ENCODE measurements at places on chromosomes 4 and X.

DNA sequence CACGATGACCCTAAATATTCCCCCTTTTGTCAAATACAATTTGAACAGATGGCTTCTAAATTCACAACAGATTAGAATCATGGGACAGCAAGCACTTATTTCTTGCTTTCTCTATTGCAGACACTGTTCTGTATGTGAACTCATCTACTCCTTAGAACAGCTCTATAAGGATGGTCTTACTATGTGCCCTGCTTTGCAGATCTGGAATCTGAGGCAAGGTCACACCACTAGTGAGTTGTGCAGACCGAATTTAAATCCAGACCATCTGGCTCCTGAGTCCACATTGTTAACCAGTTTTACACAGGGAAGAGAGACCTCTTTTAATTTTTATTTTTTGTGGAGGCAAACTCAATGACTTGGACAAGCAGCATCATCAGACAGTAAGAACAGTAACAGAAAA, 50.2 kb downstream of the GPRIN3 start:
- no peak for DNase-seq

GRCh38 chr4:178966644-178967043, 1524.4 kb upstream of the AGA start:
- DNase-seq: no peak

- DNase-seq: no peak
Measured at GRCh38 chr4:182380771-182381181, 137.6 kb downstream of the TENM3 start.

GRCh38 chr4:8553991-8554405, 26.2 kb upstream of the GPR78 start:
- DNase-seq: no peak

GRCh38 chrX:30659421-30659820, 6.2 kb downstream of the GK start:
- no peak for DNase-seq

- DNase-seq: no peak
Measured at GRCh38 chrX:1673337-1673736, 58.5 kb downstream of the ASMT start.

- no peak for DNase-seq
Measured at GRCh38 chrX:132786217-132786616, 172.2 kb downstream of the HS6ST2 start.

DNA sequence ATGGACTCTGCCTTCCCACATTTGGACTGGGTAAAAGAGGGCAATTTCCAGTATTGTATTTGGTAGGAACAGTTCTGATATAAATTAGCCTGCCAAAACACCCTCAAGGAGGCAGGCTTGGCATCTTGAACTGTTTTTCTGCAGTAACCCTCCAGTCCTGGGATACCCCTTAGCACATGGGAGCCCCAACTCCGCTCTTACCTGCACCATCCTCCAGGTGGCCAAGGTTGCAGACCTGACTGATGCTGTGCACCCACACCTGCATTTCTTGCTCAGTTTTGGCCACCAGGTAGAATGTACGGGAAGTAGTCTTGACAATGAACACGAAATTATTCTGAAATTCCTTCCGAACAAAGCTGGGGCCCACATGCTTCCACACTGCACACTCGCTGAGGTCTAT, 35.1 kb downstream of the GAB3 start:
- no peak for DNase-seq

DNA sequence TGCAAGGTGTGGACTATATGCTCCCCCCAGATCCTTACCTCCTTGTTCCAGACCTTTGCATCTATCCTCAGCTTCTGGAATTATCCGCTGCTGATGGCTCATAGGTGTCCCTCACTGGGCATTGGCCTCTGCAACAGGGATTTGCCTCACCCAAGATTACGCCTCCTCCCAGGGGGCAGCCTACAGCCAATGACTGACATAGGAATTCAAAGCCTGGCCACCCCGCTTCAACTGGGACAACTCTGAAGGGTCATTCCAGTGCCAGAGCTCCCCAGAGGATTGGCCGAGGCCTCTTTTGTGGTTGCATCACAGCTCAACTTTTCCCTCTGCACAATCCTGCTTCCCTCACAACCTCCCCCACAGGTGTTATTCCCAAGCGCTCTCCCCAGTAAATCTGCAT, 5.0 kb downstream of the SYN1 start:
- no peak for DNase-seq

- DNase-seq: no peak
Measured at GRCh38 chr4:31005037-31005436, 284.9 kb downstream of the PCDH7 start.

Data from NCI-H1048 (cell line).